DMS153 (cell line): ENCODE measurements at places on chromosomes 1 and 21.
A peak's percentile ranks its signal among the peaks of the same experiment; 100 is the strongest.

DNA sequence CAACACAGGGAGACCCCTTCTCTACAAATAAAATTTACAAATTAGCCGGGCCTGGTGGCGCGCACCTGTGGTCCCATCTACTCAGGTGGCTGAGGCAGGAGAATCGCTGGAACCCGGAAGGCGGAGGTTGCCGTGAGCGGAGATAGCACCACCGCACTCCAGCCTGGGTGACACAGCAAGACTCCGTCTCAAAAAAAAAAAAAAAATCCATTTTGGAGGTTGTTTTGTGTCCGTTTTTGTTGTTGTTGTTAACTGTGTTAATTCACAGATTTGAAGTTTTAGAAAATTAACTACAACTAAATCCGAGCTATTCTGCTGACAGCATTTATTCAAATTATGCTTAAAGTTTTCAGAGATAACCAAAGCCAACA, 618 bp downstream of the CLCC1 start:
- DNase-seq, result no peak

DNA sequence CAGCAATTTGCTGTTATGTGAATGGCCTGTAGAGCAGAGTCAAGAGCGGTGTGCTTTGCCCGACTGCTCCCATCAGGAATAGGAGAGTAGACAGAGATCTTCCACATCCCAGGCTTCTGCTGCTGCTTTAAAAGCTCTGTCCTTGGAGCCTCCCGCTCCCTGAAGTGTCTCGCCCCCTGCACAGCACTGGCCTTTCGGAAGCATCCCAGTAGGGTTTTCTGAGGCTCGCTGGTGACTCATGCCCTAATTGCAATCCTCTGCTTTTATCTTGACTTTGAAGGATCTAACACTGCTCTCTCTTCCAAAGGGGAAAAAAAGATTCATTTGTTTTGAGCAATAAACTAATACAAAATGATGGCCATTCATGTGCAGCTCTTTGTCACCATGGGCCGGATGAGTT, 13.3 kb upstream of the CD101 start:
- DNase-seq, result peak; percentile 70

- DNase-seq, result no peak
Measured at GRCh38 chr1:7698641-7699040, 72.5 kb upstream of the VAMP3 start.

DNA sequence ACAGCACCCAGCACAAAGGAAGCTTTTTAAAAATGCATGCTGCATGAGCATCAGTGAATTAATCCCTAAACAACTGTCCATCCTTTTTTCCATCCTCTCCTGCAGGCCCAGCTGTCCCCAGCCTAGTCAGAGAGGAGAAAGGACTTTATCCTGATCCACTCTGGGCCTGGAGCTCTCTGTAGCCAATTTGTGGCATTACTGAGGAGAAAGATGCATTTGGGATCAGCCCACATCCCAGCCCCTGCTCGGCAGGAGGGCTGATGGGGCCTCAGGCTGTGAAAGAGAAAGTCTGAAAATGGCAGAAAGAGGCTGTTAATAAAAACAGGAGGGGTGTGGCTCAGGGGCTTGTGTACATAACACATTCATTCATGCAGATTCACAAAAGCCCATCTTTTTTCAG, 37.5 kb upstream of the ATP2B4 start:
- no peak for DNase-seq

DNA sequence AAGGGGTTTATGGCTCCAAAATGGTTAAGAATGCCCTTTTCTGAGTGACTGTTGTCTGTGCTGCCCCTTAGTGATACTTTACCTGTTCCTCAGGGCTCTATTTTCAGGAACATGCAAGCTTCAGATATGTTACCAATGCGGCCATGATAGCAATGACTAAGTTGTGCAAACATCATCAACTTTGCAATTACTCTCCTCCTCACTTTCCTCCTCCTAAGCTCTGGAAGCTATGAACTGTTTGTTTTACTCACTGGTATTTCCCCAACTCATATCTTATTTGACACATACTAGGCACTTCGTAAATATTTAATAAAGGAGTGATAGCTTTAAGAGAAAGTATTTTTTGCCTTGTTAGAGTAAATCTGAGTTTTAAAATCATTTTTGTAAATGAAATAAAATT, 53.8 kb downstream of the RWDD3 start:
- DNase-seq, result no peak

DNA sequence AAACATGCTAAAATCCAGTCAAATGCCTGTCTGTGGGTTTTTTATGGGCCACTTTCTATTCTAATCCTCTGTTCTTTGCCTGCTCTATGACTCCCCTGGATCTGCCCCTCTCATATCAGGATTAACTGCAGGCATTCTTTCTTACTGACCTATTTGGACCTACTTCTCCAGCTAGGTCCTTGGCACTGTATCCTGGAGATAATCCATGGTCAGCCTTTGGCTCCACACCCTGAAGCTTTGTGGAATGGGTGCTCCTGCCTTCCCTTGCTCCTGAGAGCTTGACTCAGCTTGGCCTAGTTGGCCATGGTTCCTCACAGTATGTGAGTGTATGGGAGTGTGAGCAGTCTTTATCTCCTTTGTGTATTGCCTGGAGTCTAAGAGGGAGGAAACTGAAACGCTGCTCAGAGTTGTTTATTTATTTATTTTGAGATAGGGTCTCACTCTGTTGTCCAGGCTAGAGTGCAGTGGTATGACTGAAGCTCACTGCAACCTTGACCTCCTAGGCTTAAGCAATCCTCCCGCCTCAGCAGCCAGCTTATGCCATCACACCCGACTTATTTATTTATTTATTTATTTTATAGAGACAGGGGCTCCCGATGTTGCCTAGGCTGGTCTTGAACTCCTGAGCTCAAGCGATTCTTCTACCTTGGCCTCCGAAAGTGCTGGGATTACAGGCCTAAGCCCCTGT, 28.7 kb upstream of the CDC14A start:
- no peak for DNase-seq

GRCh38 chr1:42992054-42992571, 33.4 kb upstream of the SLC2A1 start:
- DNase-seq, result no peak

DNA sequence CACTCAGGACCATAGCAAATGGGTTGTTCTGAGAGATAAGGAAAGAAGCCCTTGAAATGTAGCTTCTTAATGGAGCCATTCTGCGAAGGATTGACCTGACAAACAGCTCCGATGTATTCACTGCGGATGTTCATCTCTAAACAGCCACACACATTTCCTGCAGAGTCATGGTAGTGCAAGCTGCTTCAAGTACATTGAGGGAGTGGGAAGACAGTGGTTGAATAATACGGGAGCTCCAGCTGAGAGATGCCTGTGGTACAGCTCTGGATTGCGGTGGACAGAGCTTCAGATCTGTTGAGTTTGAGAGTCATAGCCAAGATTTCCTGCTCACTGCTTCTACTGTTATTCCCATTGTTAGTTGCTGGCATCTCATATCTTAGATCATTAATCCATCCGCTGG, 86.6 kb downstream of the ZBTB18 start:
- no peak for DNase-seq

- no peak for DNase-seq
Measured at GRCh38 chr1:1273209-1273511, 494 bp downstream of the UBE2J2 start.

GRCh38 chr1:197620714-197621163, 154.5 kb downstream of the DENND1B start:
- DNase-seq, result no peak

DNA sequence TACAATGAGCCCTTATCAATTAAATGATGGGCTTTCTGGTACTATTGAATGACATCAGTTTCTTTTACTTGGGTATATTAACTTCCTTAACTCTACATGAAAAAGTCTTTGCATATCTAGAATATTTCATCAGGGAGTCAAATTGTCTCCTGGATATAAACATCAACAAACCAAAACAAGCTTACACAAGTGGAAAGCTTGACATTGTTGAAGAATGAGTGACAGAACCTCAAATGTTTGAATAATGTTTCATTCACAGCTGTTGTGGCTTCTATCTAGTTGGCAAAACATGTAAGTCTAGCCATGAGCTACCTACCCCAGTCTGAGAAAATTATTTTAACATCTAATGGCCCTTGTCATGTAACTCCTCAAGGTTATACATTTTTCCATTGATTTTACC, 604.8 kb upstream of the ADAMTS5 start:
- DNase-seq, result no peak

- no peak for DNase-seq
Measured at GRCh38 chr21:36735724-36736320, 36.9 kb downstream of the SIM2 start.

- DNase-seq, result no peak
Measured at GRCh38 chr1:1797731-1798341, 19.6 kb upstream of the NADK start.

GRCh38 chr1:152565115-152565514, 1.5 kb downstream of the LCE3E start:
- DNase-seq, result no peak

DNA sequence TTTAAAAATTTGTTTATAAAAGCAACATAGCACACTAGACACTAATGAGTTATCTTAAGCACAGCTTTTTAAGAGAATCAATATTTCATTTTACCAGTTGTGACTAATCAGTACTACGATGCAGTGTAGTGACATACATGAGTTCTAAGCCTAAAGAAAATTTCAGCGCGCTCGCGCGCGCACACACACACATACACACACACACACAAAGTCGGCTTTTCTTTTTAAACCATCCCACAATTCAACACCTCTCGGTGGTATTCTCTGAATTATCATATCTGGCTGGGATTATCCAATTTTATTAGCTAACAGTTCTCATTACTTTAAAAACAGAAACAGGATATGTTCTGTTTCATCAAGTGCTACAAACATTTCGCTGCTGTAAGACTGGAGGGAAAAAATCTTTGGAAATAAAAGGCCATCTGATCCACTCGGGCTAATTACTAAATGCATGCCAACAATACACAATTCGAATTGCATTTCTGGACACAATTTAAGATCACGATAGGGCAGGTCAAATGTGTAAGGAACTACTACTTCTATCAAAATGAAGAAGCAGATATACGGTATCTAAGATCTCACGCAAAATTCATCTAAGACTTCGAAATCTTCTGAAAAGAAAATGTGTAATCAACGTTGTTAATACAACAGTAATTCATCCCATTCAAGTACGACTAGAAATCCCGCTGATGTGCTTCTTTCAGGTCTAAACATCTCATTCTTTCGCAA, 1.2 kb downstream of the TUT4 start:
- peak; percentile 0 for DNase-seq

- peak; percentile 76 for DNase-seq
Measured at GRCh38 chr1:16498573-16499413, 15.3 kb downstream of the RNU1-1 start.

- DNase-seq, result no peak
Measured at GRCh38 chr1:83905315-83905907, 93.5 kb downstream of the TTLL7 start.

DNA sequence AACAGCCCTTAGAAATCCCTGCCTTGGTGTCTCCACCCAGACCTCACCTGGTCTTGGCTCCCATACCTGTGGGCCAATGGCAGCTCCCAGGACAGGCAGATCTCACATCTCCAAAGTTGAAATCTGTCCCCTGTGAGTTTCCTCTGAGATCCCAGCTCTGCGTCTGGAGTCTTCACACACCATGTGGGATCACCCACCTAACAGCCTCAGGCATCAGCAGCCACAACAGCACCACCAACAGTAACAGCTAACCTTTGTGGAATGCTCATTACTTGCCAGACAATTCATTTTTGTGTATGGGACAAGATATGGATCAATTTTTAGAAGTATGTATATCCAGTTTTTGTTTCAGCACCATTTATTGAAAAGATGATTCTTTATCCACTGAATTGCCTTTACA, 523.2 kb downstream of the MATN1 start:
- DNase-seq, result no peak

DNA sequence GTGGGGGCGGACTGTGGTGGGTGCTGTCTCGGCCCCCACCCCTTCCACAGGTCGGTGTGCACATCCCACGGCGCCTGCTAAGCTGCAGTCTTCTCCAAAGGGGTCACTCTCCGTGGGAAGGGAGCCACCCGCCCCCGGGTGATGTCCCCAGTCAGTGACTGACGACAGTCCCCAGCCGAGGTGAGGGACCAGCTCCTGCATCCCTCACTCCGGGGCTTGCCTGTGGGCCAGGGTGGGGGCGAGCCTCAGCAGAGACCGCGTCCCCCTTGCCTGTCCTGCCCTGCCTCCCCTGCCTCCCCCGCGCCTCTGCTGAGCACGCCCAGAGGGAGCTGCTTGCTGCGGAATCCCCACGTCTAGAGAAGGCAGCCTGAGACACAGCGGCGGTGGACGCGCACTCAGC, 35.9 kb upstream of the PDE9A start:
- DNase-seq, result no peak

DNA sequence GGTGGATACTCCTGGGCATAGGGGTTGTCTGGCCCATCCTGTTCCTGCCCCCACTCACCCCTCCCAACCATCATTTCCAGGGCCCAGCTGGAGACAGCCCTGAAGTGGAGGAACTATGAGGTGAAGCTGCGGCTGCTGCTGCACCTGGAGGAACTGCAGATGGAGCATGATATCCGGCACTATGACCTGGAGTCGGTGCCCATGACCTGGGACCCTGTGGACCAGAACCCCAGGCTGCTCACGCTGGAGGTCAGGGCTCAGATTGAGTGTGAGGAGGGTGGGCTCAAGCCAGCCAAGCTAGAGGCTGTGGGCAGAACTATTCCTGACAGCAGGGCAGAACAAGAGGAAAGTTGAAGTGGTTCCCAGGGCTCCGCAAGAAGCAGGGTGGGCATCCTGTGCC, 14.2 kb downstream of the RHOC start:
- no peak for DNase-seq

DNA sequence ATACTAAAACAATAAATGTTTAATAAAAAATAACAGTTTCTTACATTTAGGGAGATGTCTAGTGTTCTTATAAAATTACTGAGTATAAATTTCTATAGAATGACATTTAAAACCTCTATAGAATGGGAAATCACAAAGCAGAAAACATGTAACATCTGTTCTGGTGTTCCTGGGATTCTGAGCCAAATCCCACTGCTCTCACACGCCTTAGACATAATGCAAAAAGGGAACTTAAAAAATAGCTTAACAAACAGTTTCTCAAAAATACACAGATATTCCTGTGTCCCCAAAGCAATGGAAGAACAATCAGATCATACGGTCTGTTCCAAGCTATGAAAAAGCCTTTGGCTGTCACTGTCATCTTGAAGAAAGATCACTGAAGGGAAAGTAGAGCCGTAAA, 27.0 kb upstream of the ZNF124 start:
- no peak for DNase-seq

DNA sequence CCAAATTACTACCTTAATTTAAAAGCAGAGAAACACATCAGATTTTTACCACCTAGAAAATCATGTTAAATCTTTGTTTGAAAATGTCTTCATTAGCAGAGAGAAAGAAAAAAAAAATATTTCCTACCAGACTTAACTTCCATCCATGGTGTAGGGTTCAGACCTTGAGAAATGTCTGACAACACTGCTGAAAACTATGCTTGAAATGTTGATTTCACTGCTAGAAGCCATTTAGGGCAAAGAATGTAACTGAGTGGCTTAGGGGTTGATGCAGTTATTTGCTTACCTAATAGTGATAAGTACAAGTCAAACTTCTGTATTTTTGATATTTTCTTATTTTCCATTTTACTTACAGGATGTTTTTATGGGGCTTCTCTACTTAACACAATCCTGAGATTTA, 495.6 kb upstream of the NEGR1 start:
- DNase-seq, result no peak
